ENCODE measurements at places on chromosomes 13 and 19.

- no peak for DNase-seq
Measured at GRCh38 chr19:29029268-29029958, 183.5 kb downstream of the UQCRFS1 start.

- no peak for DNase-seq
Measured at GRCh38 chr13:18959996-18960395, 221.6 kb downstream of the TUBA3C start.

DNA sequence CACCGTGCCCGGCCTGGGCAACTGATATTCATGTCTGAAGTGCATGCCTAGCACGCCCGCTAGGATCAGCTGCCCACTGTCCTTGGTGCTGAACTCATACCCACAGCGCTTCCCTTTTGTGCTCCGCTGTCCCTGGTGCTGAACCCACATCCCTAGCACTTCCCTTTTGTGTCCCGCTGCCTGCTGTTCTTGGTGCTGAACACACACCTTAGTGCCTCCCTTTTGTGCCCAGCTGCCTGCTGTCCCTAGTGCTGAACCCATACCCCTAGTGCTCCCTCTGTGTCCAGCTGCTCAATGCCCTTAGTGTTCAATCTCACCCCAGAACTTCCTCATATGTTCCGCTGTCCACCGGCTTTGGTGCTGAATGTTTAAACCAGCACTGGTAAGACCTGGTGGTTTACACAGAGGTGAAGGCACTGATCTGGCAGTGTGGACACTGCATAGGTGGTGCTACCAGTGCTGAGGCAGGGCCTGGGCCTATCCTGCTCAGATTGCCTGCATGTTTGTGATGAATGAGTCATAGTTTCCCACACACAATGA is 26.3 kb upstream of the SIGLEC11 start:
- DNase-seq: peak; percentile 42

GRCh38 chr13:44389876-44390275 is 16.3 kb downstream of the SERP2 start:
- no peak for DNase-seq

DNA sequence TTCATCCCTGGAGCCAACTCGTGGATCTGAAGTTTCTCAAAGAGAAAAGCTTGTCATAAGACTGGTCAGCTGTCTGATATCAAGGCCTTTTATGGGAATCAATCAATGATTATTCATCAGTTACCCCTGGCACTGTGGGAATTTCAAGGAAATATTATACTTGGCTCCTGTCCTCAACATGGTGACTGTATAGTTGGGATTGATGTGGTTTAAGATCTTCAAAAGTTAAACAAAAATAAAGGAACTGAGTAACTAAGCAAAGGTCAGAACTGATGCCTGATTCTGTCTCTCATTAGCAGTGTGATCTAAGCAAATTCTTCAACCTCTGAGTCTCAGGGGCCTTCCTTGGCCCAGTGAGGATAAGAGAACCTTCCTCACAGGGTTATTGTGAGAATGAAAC is 22.2 kb upstream of the SERPINE3 start:
- DNase-seq: no peak

DNA sequence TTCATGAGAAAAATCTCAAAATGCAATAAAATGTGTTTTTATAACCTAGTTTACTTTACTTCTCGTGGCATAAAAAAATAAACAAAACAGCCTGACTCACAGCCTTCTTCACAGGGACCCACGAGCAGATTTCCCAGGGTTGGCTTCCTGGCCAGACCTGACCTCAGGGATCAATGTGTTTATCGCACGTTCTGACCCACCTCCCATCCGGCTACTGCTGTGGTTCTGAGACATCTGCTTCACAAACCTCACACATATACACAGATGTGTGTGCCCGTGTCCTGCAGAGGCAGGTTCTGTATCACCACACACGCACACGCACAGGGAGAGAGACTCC is 118.3 kb downstream of the COL4A2 start:
- DNase-seq: no peak

DNA sequence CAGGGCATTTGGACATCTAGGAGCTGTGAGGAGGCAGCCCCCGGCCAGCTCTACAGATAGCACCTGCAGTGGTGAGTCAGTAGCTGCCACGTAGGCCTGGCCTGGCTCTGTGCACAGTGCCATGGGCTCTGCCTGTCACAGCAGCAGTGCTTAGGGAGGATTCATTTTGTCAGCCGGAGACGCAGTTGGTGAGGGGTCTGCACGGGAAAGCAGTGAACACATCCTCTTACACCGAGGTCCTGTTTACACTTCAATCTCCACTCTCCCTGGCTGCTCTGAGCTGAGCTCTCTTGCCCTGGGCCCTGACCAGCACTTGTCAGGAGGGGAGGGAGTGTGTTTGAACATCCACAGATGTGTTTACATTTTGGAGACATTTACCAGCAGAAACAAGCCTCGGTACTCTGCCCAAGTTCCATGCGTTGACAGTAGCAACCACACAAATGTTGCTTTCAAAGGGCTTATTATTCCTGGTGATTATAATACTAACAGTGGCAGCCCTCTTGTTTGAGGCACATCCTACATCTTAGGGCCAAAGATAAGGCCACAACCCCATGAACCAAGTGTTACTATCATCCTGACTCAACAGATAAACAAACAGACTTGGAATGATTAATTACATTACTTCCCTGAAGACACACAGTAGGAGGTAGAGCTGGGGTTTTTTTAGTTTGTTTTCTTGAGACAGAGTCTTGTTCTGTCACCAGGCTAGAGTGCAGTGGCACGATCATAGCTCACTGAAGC is 148.9 kb downstream of the USP12 start:
- no peak for DNase-seq

DNA sequence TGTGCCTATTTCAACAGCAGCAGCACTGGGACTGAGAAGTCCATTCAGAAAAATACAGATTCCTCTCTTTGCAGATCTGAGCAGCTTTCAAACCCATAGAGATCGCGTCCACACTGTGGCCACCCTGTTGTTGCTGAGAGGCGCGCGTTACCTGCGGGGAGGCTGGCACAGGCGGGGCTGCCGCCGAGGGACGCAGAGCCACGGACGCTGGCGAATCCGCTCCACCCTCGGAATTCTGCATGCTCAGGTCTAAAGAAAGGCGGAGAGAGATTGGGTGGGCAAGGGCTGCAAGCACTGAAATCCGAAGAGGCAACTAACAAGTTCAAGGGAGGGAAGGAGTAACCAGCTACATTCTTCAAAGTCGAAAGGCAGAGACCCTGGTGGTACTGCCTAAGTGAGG is 63.0 kb downstream of the RFX2 start:
- no peak for DNase-seq

DNA sequence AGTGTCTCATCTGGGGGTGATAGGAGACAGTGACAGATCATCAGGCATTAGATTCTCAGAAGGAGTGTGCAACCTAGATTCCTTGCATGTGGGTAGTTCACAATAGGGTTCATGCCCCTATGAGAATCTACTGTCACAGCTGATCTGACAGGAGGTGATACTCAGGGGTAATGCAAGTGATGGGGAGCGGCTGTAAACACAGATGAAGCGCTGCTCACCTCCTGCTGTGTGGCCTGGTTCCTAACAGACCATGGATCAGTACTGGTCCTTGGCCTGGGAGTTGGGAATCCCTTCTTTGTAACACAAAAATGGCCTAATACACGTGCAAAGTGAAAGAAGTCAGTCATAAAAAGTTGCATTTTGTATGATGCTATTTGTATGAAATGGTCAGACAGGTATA is 107.6 kb upstream of the TUBA3C start:
- no peak for DNase-seq

- DNase-seq: no peak
Measured at GRCh38 chr19:17235971-17236777, 9.5 kb downstream of the NR2F6 start.

- no peak for DNase-seq
Measured at GRCh38 chr13:112842343-112842856, 126.6 kb upstream of the MCF2L start.

GRCh38 chr13:107650081-107650701 is 565.1 kb downstream of the LIG4 start:
- DNase-seq: no peak

GRCh38 chr13:97225533-97225932 is 3.4 kb downstream of the MBNL2 start:
- no peak for DNase-seq

DNA sequence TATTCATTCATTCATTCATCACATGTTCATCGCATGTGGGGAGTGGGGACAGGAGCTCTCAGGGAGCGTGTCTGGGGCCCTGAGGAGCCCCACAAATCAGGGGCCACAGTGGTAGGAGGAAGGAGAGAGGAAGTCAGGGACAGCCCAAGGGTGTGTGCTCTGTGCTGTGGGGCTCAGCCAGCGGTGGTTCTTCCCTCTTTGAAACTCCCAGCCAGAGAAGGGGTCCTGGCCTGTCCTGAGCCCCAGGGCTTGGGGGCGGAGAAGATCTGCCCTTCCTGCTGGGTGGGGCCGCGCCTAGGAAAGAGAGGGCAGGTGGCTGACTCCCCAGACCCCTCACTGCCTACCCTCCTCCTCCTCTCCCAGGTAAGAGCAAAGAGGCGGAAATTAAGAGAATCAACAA is 14.6 kb downstream of the AP2A1 start:
- no peak for DNase-seq

DNA sequence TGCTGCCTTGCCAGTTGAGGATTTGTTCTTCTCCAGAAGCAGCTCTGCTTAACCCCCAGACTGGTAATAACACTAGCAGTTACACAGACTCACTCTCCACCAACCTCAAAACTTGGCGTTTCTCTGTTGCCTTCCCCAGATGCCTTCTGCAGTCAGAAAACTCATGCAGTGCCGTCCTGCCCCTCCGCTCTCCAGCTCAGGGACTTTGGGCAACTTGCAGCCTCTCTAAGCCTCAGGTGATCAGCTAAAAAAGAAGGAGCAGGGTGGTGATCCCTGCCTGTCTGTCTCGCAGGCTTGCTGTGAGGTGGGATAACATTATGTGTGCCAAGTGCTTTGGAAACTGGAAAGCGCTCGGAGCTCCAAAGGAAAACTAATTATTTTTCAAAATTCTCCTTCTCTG is 391.6 kb downstream of the HS6ST3 start:
- DNase-seq: no peak

GRCh38 chr19:1379126-1379905 is 4.4 kb upstream of the NDUFS7 start:
- DNase-seq: no peak

GRCh38 chr19:51726049-51726448 is 2.3 kb upstream of the HAS1 start:
- DNase-seq: no peak

DNA sequence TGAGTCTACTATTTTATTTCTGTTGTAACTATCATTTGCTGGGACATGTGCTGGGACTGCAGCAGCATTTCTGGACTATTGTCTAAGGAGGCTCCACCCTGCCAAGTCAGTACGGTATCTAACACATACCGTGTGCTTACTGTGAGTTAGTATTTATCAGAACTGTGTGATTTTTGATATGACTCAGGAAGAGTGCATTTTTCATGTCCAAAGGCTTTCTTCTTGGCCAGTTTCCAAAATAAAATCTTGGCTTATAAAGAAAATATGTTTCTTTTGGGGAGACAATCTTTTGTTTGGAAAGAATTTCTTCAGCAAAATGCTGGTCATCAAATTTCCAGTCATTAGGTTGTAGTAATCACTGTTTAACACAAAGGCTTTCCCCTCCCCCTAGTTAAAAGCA is 11.6 kb downstream of the PARP4 start:
- no peak for DNase-seq

DNA sequence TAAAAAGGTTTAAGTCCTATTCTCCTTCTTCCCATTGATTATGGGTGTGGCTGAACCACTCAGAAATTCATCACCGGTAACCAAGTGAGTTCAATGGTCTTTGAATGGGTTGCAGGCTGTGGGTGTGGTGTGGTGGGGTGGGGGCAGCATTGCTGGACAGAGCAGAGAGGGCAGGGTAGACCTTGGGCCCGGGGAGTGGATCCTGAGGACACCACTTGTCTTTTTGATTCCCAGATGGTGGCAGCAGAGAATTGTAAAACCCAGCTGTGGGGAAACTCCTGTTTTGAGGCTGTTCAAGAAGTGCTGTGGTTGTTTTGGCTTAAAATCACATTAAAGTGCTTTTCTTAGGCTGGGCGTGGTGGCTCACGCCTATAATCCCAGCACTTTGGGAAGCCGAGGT is 45.8 kb upstream of the RGCC start:
- DNase-seq: no peak

- no peak for DNase-seq
Measured at GRCh38 chr13:73370066-73370465, 311.3 kb downstream of the KLF5 start.

DNA sequence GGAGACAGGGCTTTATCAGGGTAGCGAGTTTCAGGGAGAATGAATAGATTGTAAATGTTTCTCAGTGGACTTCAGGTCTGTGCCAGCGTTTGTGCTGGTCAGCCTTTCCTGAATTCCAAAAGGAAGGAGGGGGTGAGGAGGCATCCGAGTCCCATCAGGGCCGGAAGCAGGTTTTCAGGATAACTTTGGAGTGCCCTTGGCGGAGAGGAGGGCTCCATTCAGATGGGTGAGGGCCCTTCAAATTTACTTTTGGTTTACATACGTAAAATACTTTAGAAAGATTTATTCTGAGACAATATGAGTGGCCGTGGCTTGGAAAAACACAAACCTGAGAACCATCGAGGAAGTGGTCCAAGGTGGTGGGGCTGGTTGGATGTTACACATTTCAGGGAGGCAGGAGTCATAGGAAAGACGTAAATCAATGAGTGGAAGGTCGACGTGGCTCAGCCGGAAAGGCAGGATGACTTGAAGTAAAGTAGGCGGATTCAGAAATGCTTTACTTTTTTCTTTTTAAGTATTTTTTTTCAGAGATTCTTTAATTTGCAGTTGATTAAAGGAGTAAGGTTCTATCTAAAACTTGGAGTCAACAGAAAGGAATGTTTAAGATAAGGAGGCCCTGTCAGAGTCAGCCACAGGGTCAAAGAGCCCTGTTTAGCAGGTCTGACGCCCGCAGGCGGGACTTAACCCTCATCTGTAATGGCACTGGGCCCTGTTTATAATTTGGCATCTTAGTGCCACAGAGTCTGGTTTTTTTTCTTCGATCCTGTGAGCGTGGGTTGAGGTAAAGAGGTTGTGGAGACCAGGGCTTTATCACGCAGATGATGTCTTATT is 32.8 kb downstream of the ATP11A start:
- no peak for DNase-seq

- DNase-seq: no peak
Measured at GRCh38 chr13:33927315-33927714, 109.4 kb downstream of the RFC3 start.

DNA sequence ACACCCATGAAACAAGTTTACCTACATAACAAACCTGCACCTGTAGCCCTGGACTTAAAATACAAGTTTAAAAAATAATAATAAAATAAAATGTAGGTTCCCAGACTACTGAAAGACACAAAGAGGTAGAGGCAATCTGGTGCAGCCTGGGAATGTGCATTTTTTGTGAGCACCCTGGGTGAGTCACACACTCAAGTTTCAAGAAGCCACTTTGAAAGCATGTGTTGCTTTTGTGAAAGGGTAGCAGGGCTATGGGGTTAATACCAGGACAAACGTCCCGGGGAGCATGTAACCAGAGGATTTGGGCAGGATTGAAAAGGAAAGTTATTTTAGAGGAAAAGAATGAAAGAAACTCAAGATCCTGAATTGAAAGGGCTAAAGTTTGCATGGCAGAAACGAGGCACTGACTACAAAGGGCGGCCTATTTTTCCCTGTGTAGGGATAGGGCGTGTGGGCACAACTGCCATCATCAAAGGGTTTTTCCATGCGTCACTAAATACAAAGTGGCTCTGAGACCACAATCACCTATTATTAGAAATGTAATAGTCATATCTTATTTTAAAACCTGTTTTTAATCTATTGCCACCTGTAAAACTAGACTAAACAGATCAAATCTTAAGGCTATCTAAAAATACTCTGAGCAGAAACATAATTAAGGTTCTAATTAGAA is 314.9 kb downstream of the COG6 start:
- no peak for DNase-seq
